ENCODE measurements at places on chromosomes 2 and 18.
A peak's percentile ranks its signal among the peaks of the same experiment; 100 is the strongest.

GRCh38 chr2:66467718-66468117, 32.8 kb downstream of the MEIS1 start:
- DNase-seq = no peak

DNA sequence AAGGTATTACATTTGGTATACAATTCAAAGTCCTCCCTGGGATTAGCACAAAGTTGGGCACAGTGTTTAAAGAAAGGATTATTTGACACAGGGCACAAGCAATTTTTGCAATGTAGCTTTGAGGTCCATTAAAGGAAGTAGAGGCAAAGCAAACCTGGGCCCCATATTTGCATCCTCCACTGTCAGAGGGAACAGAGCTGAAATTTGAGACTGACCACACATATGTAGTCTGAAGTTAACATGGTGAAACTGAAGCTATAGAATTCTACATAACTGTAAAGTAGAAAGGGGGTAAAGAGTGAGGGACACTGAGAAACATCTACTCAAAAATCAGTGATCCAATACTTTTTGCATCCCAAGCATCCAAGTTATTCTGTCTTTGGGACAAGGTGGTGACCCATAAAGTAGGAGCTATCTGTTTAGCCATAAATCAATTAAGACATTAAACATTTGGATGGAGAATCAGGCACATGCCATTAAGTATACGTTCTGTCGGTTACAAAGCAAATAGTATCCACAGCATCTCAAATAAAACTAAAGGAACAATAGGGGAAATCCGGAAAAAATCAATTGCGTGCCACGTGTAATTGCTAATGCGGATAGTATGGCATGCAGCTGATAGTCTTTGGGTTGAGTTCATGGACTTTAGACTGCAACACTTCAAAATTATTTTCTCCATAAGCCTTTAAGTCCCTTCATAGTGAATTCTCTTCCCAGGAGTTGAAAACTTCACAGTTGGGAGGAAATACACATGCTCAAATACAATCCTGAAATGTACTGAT, 72.6 kb downstream of the PLEKHM3 start:
- DNase-seq = no peak

GRCh38 chr2:172791953-172792352, 56.3 kb downstream of the RAPGEF4 start:
- no peak for DNase-seq

DNA sequence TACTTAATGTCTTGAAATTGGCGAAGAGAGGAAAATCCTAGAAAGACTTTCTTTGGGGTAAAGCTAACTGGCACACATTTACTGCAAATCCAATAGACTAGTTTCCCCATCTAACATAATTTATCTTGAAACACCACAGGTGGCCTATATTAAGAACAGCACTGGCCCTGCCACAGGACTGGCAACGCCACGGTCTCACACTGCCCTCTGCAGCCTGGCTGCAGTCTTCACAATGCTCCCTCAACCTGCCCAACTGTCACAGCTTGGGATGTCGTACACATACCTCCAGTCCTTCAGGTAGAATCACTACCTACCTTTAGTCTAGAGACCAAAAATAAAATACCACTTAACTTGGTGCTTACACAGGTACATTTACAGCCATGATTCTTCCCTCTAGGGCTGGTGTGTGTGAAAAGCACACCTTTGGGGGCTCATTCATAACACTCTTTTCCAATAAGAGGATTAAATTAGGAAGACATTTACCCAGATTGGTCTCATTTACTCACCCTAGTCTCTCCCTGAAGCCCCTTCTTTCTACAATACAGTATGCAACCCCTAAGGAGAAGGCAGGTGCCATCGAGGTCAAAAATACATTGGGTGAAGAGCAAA, 222.2 kb downstream of the C1D start:
- DNase-seq = peak; percentile 71

DNA sequence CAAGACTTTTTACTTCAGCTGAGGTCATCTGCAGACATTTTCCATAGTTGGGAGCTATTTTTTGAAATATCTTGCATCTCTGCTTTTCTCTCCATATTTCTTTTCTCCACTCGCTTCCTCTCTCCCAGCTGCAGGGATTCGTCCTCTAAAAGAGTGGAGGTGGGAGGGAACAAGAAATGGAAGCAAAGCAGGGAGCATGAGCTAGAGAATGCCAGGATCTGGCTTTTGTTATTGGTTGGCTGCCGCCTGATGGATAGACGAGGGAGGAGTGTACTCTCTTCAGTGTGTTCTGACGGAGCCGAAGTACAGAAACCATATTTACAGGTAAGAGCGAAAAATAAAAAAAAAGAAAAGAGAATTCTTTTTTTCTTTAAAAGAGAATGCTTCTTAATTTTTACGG, at the start of gene CSRNP3:
Gene CSRNP3, plus strand, starts transcription at position 282 of the 400 bp plus-strand sequence. CDS start 125,368 bp downstream, outside the sequence.
- DNase-seq = peak; percentile 50

GRCh38 chr2:67574230-67574629, 177.1 kb downstream of the ETAA1 start:
- no peak for DNase-seq

DNA sequence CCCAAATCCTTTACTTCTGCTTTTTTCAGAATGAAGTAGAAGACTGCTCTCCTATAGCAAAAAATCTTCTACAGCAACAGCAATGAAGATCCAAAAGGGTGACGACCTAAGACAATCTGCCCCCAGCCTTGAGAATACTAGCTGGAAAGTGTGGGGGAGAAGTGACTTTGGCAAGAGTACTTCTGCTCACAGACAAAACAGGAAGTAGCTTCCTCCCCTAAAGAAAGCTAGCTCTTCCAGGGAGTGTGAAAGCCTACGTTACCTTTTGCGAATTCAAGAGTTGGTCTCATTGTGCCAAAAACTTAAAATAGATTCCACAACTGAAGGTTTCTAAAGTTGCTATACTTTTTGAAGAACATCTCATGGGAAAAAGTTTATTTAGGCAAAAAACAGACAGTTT, 1069.2 kb upstream of the CHAC2 start:
- DNase-seq = no peak

- peak; percentile 20 for DNase-seq
Observed at GRCh38 chr2:209473930-209474419, 50.1 kb downstream of the MAP2 start.

DNA sequence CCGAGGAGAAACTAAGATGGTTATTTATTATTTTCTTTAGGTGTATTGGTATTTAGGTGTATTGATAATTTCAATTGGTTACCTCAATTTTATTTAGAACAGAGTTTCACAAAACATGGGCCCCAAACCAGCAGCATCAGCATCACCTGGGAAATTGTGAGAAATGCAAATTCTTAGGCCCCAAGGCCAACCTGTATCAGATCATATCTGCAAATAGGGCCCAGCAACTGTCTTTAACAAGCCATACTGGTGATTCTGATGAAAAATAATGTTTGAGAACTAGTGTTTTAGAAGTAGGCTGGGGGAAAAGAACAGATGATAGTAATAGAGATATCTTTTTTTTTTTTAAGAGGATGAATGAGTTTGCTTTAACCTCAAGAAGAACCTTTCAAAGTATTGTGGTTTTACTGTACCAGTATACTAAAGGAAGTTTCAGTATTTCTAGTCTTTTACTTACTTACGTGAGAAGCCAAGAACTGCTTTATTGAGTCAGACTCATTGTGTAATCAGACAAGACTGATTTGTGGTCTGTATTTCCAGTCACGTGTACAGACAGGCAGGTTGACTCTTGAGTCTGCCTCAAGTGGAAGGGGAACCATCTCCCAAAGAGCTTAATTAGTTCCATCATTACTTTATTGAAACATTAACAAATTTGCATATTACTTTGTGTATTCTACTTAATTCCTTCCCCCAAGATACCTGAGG, 60.4 kb upstream of the GAREM1 start:
- DNase-seq = peak; percentile 69

DNA sequence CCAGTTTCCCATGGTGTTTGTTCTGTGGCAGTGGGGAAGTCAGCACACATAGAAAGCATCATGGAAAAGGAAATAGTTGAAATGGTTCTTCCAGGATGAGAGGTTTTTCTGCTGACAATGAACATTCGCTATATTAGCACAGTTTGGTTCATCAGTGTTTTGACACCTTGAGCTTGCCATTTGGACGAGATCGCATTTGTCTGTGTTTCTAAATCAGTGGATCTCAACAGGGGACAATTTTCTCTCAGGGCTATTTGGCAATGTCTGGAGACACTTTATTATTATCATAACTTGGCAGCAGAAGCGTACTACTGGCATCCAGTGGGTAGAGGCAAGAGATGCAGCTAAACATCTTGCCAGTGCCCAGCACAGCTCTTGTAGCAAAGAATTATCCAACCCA, 74.6 kb downstream of the CD8B2 start:
- no peak for DNase-seq

DNA sequence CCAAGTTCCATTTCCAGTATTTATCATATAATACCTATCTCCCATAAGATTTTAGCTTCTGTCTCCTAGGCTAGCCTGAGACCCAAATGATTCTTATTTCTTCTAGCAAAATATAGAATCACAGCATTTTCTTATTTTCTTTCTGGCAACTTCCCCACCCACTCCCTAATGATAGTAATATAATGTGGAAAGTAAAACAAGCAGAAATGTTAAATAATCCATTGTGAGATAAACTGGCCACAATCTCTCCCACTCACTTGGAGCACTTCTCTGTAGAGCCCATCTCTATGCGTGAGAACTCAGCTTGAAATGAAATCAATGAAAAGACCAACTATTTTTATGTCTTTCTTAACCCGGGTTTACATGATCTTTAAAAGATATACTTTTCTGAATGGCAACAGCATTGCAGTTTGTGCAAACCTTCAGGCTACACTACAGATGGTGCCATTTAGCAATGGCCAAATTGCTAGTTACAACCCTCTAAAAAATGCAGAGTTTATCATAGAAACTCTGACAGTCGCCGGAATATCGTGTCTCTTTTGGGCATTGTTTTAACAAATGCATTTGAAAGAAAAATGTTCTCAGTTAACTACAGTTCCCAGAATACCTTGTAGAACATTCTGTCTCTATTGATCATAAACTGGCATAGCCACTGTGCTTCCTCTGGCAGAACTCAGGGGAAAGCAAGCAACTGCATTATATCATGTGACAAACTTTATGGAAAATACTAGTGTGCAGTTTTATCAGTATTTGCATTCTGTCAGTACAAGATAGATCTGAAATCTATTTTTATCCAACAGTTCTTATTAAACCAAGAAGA, 1407.4 kb upstream of the ZEB2 start:
- no peak for DNase-seq

DNA sequence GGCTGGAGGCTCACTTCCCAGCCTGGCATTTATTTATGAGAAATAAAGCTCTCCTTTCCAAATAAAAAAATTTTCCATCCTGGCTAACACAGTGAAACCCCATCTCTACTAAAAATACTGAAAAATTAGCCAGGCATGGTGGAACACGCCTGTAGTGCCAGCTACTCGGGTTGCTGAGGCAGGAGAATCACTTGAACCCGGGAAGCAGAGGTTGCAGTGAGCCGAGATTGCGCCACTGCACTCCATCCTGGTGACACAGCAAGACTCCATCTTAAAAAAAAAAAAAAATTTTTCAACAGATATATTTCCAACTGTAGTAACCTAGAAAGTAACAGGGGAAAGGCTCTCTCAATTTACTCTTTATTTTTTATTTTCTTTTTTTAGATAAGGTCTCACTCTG, 6.1 kb upstream of the PCBP1 start:
- no peak for DNase-seq

- DNase-seq = no peak
Observed at GRCh38 chr2:146939991-146940685, 904.7 kb upstream of the ACVR2A start.

DNA sequence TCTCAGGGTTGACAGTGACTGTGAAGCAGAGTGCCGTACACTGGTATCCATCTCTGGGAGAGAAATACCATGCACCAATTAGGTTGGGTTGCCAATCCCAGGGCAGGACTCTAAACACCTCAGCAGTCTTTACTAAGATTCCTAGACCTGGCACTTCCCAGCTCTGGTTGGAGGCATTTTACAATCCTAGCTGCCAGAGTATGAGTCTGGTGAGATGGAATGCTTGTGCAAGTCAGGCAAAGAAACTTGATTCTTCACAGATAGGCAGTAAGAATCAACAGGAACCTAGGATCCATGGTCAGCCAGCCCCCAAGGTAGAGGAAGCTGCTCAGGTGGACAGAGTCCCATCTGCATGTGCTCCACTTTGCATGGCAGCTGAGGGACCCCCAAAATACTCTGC, 6.0 kb upstream of the UGT1A5 start:
- DNase-seq = no peak

DNA sequence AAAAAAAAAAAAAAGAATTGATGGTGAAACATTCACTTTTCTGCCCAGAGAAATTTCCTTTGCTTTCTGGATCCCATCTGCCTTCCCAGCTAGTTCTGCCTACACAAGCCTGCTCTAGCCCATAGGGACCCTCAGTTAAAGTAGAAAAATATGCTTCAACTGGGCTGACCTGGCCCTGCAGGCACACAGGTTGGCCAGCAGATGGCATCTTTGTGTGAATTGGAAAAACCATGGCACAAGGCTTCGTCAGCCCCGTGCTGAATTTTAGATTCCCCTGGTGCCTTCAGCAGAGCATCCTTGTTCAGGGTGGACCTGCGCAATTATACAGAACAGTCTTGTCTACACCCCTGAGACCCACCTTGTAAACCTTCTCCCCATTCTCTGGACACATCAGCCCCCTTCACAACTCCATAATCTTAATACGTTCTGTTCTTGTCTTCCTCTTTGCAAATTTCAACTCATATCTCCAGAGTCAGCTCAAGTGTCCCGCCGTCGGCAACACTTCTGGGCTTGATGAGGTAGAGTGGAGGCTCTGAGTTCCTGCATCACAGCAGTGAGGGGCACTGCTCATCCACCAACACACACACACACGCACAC, 114.5 kb downstream of the INSIG2 start:
- DNase-seq = peak; percentile 24

- DNase-seq = peak; percentile 100
Observed at GRCh38 chr2:31008561-31009114, 129.6 kb downstream of the GALNT14 start.

DNA sequence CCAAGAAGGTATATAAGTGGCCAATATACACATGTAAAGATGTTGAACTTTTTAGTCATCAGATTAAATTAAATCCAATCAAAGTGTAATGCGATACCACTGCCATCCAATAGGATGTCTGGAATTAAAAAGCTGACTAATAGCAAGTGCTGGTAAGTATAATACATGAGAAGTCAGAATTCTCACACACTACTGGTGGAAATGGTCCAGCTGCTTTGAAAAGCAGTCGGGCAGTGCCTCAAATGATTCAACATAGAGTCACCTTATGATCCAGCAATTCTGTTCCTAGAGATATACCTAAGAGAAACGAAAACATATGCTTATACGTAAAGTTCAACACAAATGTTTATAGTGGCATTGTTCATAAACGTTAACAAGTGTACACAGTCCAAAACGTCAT, 124.1 kb upstream of the MYT1L start:
- DNase-seq = no peak
